Mammary microvascular endothelial cell (primary cell): ENCODE measurements at places on chromosomes 16 and 17. TPM values are rescaled to one million over a fixed set of nuclear protein-coding genes. Genes with fewer than 3 reads are reported as not detected.

KRT17 gene
- total RNA-seq, result 0.94 TPM in 1 of 2 replicates, not detected in the other

POLDIP2 gene
- 98.7 and 116 TPM in 2 replicates for total RNA-seq

UNC13D gene
- 1.2 and 1.8 TPM in 2 replicates for total RNA-seq

ECI1 gene
- total RNA-seq, result 46.1 and 49.1 TPM in 2 replicates

EFCAB5 gene
- total RNA-seq, result 0.20 TPM in 1 of 2 replicates, not detected in the other

CDH15 gene
- total RNA-seq, result not detected in 2 replicates
